ENCODE measurements at places on chromosomes 3 and 15. TPM values are rescaled to one million over a fixed set of nuclear protein-coding genes. Genes with fewer than 3 reads are reported as not detected.

The RETNLB gene
- total RNA-seq, result not detected

DNA sequence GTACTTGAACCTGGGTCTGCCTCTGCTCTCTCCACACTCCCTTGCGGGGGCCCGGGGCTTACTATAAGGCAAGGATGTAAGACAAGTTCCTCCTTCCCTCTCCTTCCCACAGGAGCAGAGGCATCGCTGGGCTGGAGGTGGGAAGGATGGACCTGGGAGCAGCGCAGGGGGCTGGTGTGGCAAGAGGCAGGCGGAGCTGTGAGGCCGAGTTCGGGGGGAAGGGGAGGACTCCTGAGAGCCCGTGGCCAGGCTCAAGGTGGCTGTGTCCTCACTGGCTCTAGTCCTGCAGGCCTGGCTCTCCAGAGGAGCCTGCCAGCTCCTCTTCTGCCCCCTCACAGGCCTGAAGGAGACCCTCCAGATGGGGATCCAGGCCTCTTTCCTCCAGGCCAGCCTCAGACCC lies 1.0 kb upstream of the NR2E3 start:
- H3K27ac ChIP-seq, result no peak overlapping the region
- H3K4me1 ChIP-seq, result peaks cover 7% of the 10 kb centered on the region
- no peak for DNase-seq
- H3K4me3 ChIP-seq, result no peak overlapping the region
- H3K36me3 ChIP-seq, result no peaks in the 10 kb centered on the region

GRCh38 chr3:68271145-68271544 lies 616.7 kb upstream of the SUCLG2 start:
- no peak for DNase-seq
- H3K36me3 ChIP-seq, result no peaks in the 10 kb centered on the region
- H3K4me1 ChIP-seq, result no peaks in the 10 kb centered on the region
- H3K27ac ChIP-seq, result no peak overlapping the region
- H3K27me3 ChIP-seq, result no peaks in the 10 kb centered on the region

GRCh38 chr3:42742259-42742658 lies 30.8 kb downstream of the CCDC13 start:
- peak overlapping the region; percentile 2 for H3K27ac ChIP-seq
- no peaks in the 10 kb centered on the region for H3K27me3 ChIP-seq
- H3K4me3 ChIP-seq, result no peak overlapping the region
- H3K4me1 ChIP-seq, result peaks cover 34% of the 10 kb centered on the region
